ENCODE measurements at places on chromosomes 2 and 18.

GRCh38 chr2:3094999-3095958 lies 282.3 kb downstream of the EIPR1 start:
- no peak for DNase-seq

DNA sequence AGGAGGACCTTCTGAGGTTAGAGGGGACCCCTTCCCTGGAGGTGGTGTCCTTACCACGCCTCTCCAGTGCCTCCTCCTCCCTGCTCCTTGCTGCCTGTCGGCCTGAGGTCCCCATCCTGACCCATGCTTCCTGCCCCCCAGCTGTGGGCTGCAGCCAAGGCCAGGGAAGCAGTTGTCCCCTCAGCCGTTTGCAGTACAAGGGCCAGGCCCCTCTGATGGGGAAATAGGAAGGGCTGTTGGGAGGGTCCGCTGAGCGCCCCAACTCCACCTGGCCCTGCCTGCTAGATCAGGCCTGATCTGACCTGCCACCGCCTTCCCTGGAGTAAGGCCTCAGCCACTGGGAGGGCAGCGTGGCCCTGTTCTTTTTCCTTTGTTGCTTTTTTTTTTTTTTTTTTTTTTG lies 219.8 kb downstream of the KLHL29 start:
- no peak for DNase-seq

DNA sequence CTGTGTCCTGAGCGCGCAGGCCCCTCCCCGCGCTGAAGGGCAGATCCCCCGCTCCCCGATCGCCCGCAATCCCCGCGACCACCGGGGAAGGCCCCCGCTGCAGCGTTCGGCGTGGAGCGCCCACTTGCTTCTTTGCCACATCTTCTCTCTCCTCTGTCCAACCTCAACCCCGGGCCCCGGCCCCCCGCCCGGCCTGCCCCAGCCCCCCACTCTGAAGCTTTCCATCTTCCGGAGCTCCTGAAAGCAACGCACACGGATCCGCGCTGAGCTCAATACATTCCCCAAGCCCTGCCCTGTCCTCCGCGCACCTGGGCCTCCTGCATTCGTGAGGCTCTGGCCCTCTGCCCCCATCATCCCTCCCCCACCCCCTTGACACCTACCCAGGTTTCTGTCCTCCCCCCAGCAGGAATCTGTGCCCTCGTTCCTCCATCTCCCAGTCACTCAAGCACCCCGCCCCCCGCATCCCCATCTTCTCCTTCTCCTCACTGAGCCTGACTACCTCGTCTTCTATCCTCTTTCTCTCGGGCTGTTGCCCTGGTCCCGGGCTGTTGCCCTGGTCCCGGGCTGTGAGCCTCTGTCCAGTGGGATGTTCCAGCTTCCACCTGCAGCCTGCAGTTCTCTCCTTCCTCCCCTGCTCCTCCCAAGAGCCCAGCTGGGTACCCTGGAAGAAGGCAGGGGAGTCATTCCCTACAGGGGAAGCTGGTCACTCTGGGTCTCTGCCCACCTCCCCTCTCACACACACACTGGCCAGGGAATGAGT lies 7.8 kb downstream of the SPEG start:
- no peak for DNase-seq

DNA sequence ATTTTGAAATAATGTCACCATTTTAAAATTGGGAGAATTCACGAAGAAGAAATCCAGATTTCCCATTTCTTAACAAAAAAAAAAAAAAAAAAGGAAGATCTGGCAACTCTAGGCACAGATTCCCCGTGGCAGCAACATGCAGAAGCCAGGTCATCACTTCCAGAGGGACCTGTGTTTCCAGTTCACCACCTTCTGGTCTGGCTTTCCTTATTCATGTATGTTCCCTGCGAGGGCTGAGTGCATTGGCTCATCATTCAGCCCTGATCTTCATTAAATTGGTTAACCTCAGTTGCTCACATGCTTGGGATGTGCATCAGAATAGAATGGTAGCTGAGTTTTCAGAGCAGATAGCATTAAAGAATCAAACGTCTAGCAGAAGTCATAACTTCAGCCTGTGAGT lies 25.0 kb upstream of the MAP3K20 start:
- no peak for DNase-seq

DNA sequence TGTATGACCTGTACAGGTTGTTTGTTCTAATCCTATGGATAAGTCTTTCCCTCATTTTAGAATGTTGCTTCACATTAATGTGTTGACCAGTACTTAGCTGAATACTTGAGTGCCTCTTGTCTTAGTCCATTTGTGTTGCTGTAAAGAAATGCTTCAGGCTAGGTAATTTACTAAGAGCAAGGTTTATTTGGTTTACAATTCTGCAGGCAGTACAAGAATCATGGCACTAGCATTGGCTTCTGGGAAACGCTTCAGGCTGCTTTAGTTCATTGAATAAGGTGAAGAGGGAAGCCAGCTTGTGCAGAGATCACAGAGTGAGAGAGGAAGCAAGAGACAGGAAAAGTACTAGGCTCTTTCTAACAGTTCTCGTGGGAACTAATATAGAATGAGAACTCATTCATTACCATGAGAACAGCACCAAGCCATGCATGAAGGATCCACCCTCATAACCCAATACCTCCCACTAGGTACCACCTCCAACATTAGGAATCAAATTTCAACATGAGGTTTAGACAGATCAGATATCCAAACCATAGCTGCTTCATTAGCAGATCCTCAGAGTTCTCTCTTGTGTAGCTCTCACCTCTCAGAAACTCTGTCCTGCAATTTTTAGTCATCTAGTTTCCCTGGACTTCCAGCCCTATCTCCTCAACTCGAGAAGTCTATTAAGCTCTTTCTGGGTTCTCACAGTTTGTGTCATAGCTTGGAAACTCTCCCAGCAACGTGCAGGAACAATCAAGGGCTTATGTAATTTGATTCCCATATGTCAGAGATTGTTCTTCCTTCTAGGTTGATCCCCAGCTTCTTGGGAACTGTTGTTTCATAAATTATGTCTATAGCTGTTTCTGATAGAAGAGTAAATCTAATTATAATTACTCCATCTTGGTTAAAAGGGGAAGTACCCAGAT lies 2082.3 kb upstream of the CELF4 start:
- no peak for DNase-seq

DNA sequence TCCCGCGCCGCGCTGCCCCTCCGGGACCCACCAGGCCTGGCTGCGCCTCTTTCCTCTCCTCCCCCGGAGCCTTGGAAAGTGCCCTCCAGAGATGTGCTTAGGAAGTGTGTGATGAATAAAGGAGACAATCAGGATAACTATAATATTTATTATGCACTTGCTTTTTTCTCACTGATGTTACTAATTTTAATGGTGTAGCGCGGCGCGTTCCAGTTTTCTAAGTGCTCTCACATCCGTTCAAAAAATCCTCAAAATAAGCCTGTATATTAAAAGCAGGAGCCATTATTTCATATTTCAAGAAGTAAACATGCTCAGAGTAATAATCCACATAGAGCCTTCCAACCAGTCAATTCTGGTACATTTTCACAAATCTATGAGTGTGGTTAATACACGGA lies 941 bp upstream of the MPPE1 start:
- DNase-seq, result no peak

DNA sequence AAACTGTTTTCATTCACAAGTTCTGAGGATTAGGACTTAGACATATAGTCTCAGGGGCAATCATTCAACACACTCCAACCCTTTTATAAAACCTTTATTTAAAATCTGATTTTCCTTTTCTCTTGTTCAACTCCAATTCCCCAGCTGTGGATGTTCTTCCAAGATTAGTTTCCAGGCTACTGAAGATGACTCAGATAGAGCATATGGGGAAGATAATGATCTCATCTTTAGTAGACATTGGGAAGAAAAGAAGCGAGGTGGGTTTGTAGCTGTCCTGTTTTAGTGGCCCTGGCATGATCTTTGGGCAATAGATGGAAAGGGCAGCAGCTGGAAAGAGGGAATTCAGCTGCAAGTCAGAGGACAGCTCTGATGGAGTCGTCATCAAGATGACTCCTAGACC lies 247.7 kb upstream of the CCDC68 start:
- no peak for DNase-seq

All from stimulated activated CD4-positive, alpha-beta T cell treated with anti-CD3 and anti-CD28 coated beads, Interleukin-15, amount 100 ng/mL, for 1 hour (primary cell).